Fibroblast of the conjunctiva (primary cell): ENCODE measurements at places on chromosomes 6 and 20.
A peak's percentile ranks its signal among the peaks of the same experiment; 100 is the strongest.

DNA sequence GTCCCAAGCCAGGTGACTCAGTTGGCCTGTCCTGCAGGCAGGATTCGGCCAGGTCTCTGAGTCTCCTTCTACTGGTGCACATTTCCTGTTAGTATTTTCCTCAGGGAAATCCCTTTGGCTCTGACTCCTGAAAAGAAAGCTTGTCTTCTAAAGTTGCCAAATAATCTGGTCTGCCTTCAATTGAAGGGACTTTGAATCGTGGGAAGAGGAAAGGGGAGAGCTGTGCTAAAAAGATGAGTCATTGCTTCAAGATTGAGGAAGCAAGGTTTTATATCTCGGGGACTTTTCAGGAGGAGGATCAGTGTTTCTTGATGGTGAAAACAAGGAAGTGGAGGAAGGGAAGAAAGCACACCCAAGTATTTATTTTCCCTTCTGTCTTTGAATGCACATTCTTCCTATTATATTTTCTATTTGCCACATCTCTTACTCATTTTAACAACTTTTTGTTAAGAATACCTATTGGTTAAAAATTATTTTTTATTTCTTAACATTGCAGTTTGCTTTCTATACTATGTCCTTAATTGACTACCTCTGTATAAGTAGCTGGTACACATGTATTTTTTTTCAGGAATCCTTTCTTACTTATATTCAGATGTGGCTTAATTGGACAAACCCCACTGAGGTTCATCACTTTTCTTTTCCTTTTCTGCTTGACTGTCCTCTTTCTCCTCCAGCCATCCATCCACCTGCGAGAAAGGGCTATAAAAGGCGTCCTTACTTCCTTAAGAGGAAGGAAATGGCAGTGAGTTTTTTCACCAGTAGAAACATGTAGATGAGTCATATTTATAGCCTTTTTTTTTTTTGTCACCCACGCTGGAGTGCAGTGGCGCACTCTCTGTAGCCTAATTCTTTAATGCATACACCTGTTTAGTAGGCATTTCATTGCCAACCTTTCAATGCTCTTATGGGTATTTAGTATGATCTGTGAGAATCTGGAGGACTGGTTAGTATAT, 15.0 kb upstream of the IFNGR1 start:
- DNase-seq: peak; percentile 78

DNA sequence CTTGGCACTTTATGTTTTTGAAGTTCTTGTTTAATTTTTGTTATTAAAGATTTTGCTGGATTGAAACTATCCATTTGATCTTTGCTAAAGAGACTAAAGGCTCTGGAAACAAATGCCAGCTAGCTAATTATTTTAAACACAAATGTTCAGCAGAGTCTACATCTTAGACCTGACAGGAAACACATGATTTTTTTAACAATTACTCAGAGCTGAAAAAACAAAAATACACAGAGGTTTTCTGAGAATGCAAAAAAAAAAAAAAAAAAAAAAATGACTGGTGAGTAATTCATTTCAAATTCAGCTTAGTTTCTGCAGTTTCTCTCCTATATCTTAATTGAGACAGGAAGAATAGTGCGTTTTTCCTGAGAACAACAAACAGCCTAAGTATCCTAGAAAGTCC, 448.0 kb downstream of the TENT5A start:
- no peak for DNase-seq

DNA sequence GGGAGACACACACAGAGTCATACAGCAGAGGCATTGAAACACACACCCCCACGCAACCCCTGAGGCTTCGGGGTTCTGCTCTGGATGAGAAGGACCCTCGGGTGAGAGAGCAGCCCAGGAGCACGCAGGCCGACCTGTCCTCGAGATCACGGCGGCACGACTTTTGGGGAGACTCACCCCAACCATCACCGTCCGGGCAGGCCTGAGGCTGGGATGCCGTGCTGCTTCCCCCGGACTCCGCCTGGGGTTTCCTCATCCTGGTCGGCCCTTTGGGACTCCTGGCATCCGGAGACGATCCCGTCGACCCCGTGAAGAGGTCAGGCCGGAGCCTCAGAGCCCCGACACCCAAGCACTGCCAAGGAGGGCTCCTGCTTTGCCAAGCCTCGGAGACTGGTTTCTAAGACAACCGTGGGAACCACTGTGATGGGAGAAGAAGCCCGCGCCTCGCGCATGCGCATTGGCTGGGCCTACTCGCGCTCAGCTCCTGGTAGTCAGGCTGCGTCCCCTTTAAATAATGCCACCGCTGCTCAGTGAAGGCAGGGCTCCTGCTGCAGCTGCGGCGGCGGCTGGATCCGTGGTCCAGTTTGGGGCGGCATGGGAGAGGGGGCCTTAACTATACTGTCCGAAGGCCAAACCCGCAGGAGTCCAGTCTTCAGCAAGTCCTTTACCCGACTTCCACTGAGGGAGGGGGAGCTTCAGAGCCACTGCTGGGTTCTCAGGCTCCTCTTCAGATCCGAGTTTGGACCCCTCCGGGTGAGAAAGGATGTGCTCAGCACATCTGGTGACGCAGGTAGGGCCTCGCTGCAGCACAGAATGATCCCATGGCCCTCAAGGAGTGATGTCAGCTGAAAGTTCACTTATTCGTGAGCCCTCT, 171.4 kb upstream of the ZNF337 start:
- peak; percentile 31 for DNase-seq

- no peak for DNase-seq
These were observed 670 bp downstream of the NCOA5 start for GRCh38 chr20:46089167-46089416.

DNA sequence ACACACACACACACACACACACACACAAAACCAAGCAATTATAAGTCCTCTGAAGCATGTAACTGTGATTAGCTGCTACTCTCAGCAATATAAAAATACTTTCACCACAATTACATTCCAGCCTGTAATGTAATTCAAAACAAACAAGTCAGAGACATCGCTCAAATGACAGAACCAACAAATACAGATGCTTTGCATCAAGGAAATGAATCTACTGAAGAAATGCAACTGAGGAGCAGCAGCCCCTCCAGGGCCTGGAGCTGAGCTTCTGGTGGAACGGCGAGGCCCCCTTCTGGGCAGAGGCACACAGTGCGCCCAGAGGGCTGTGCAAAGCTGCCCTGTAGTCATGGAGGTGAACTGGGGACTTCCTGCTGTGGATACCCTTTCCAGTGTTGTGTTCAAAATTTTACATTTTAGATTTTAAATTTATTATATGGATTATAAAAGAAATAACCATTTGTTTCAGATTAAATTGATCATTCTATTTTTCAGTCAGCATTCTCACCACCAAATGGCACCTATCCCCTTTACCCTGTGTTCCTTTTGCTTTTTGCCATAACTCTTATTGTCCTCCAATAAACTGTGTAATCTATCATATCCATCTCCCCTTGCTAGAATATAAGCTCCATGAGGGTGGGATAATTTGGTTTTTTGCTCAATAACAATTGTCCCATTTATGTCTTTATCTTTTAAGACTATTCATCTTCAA, 23.2 kb downstream of the ADAT2 start:
- DNase-seq: peak; percentile 87

DNA sequence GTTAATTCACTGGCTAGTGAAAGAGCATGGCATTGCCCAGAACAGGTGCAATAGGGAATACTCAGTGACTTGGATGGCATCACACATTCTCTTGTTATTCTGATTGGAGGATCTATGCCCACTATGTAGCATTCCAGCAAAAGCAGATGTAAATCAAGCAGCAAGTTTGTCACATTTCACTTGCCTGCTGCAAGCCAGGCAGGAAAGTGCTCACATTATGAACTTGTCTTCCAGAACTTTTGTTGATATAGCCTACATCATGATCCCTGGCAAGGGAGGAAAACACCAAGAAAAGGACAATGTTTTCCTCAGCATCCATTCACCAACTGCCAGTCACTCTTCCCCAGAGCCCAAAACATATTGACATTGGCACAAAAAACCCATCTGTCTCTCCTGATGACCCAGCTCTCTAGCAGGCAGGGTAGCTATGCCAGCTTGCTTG, 77.8 kb downstream of the ARHGAP18 start:
- no peak for DNase-seq

DNA sequence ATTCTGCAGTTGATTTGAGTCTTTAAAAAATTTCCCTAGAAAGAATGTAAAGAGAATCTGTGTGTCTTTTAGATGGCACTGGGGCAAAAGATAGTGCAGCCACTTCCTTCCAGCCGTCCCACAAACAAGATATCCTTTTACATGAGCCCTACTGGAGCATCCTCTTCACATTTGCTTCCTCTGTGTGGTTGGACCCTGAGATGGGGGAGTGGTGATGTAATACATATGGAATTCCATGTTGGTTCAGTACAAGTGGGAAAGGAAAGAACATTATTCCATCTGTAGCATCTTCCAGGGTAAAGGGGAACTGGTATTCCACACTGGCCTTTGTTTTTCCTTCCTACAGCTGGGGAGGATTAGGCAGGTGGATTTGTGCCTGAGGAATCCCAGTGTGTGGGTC, 78.9 kb upstream of the ISM1 start:
- DNase-seq: no peak

GRCh38 chr6:53361549-53362031, 12.8 kb upstream of the ELOVL5 start:
- no peak for DNase-seq

DNA sequence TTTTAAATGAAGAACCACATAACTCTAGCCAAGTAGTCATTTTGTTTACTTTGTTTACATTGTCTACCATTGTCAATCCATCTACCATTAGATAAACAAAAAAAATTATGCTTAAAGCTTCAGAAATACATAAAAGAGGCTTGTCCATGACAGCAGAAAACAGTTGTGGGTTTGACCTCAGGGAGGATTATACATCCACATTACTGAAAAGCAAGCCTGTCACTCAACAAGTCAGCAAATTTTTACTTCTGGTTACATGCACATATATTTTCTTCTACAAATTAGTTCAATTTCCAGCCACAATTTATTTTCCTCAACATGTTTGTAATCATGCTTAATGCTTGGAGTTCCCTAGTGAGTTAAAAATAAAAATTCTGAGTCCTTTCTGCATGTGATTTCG, 713.3 kb downstream of the COL12A1 start:
- DNase-seq: no peak

- no peak for DNase-seq
These were observed 391.8 kb upstream of the MMS22L start for GRCh38 chr6:97674802-97675201.

DNA sequence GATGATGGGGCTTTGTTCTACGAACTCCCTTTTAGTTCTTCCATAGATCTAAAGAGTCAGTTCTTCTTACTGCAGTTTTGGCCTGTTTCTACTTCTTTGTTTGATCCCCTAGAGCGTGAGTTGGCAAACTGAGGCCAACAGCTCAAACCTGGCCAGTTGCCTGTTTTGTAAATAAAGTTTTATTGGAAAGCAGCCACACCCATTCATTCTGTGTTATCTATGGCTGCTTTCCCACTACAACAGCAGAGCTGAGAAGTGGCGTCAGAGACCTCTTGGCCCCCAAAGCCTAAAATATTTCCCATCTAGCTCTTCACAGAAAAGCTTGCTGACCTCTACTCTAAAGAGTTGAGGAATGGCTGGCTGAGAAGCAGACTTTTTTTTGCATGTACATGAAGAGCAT, 52.2 kb downstream of the EYA2 start:
- DNase-seq: peak; percentile 74

- DNase-seq: no peak
These were observed 217.2 kb downstream of the BCAS1 start for GRCh38 chr20:53853111-53853713.

- DNase-seq: no peak
These were observed 2.1 kb downstream of the C6orf141 start for GRCh38 chr6:49552596-49552995.

DNA sequence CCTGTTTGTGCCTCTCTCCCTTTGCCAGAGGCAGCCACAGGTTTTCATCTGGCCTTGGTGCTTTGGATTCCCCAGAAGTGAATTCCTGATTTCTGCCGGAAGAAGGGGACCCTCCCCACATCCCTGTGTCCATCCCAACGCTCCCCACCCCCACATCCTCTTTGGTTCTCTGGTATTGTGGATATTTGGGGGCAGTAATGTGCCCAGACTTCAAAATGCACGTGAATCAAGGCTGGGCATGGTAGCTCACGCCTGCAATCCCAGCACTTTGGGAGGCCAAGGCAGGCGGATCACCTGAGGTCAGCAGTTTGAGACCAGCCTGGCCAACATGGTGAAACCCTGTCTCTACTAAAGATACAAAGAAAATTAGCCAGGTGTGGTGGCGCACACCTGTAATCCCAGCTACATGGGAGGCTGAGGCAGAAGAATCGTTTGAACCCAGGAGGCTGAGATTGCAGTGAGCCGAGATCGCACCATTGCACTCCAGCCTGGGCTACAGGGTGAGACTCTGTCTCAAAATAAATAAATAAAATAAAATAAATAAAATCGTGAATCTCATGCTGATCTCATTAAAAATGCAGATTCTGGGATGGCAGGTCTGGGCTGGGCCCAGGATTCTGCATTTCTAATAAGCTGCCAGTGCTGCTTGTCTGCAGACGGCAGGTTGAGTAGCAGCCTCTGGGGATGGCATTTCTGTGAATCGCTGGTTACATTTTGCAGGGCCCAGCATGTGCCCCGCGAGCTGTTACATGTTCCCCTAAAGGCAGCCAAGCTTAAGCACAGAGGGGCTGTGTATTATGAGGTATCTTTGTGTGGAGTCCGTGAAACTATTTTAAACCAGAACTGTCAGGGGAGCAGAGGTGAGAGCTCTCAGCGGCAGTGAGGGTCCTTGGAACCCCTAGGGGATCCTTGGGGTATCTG, 49.0 kb downstream of the SYNJ2 start:
- DNase-seq: no peak

DNA sequence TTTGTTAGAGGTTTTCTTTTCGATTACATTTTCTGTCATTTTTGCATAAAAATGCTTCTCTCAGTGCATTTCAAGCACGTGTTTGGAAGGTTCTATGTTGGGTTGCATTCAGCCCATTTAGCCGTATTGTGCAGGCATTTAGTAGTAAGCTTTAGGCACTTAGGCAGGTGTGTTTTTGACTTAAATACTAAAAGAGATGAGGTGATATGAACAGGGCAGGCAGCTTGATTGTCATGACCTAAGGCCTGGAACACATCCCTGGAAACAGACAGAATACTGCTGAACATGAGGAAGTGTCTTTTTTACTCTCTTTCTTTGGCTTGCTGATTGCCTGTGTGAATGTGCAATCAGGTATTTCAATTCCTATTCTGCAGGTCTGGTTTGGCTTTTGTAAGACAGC, 610.5 kb upstream of the MAN1A1 start:
- no peak for DNase-seq

- peak; percentile 34 for DNase-seq
These were observed 5.4 kb upstream of the KCNQ5 start for GRCh38 chr6:72616406-72617015.

GRCh38 chr6:137283940-137284810, 65.0 kb upstream of the IFNGR1 start:
- no peak for DNase-seq
